ENCODE measurements at places on chromosomes 12 and 14.

GRCh38 chr12:29510591-29511185, 13.2 kb upstream of the OVCH1 start:
- DNase-seq, result no peak

DNA sequence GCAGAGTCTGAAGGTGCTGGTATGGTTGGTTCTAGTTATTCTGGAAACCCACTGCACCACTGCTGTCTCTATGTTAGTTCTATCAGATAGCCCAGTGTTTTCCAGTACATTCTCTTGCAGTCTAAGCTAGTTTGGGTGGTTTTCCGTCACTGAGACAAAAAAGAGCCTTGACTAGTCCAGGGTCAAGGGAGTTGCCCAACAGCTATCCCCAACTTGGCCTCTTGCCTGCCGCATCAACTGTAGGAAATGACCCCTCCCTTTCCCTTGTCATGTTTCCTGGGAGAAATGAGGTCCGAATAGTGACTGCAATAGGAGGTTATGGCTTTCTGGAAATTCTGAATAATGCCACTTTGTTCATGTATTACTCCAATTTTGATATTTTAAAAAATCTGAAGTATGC, 160.4 kb downstream of the EFCAB11 start:
- DNase-seq, result no peak

- no peak for DNase-seq
Observed at GRCh38 chr12:94205822-94206221, 57.4 kb downstream of the PLXNC1 start.

GRCh38 chr12:59595565-59595882, 305 bp upstream of the SLC16A7 start:
- DNase-seq, result no peak

GRCh38 chr14:24463884-24464785, 21.6 kb upstream of the SDR39U1 start:
- DNase-seq, result no peak

- no peak for DNase-seq
Observed at GRCh38 chr14:102665621-102666020, 73.2 kb downstream of the RCOR1 start.

- DNase-seq, result no peak
Observed at GRCh38 chr12:97837401-97837800, 374.8 kb downstream of the RMST start.

- DNase-seq, result no peak
Observed at GRCh38 chr12:60535363-60535762, 939.5 kb downstream of the SLC16A7 start.

DNA sequence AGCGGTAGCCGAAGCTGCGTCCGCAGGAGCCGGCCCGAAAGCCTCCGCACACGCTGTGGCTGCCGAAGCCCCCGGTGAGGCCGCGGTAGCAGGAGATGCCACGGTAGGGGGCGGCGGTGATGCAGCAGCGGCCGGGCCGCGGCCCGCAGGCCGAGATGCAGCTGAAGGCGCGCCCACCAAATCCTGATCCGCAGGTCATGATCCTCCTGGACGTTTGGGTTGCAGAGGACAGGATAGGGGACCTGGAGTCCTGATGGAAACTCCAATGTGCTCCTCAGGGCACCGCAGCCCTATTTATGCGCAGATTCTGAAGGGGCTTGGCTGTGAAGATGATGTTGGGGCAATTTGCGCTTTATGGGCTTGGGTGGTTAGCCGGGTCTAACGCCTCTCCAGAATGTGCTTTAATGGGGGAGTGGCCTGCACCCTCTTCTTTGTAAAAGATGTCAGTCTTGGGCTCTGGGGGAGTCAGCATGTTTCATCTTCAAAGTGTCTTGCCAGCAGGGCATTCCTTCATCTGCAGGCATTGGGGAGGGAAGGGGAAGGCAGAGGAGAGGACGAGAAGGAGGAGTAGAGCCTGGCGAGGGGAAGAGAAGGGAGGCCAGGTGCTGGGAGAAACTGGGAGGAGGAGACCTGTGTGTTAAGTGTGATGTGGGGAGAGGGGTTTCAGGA, at the start of gene KRT81:
Gene KRT81, minus strand, starts transcription at position 268 of the 669 bp plus-strand sequence. Its CDS starts 69 bp downstream, at position 199.
- no peak for DNase-seq

GRCh38 chr14:68268719-68269118, 449.1 kb downstream of the RAD51B start:
- no peak for DNase-seq

DNA sequence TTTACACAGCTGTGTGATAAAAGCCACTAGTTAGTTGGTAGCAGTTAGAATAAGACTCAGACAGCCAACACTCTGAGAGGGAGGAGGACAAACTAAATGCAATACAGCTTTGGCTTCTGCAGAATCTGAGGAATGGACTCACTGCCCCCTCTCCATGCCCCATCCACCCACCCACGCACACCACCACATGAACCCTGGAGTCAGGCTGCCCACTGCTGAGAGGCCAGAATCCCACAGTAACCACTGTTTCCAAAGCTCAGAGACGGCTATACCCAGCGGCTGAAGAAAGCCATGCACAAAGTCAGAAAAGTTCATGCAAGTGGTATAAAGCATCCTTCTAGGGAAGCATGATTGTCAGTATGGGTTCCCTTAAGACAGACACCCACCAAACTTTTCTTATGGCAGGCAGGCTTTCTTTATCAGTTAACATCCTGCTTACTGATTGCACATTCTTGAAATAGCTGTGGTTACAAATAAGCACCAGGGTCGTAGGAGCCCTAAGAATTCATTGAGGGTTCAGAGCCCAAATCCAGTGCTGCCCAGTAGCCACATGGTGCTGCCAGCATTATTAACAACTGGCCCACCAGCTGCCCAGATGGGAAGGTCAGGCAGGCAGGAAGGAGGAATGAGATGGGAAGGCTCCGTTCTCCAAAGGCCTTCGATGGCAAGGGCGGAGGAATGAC, 61.5 kb downstream of the NT5DC3 start:
- DNase-seq, result no peak

DNA sequence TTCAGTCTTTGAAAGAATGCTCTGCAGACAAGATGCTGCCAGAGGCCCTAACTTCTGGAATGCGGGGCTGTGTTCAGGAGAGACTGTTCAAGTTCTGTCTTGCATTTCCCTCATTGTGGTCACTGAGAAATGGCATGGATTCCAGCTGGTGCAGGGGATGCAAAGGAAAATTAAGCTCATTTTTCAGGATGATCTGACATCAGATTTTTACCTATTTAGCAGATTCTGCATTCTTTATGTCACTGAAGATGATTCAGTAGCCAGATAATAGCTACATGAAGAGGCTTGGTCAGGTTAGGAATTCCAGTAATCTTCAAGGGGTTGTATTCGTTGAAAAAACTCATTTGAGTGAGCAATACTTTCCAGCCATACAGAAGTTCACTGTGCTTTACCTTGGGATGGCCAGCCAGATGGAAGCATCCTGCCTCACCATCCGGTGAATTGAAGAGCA, 16.1 kb upstream of the MFAP5 start:
- DNase-seq, result no peak

- DNase-seq, result peak; percentile 19
Observed at GRCh38 chr12:47604221-47604873, 101.5 kb downstream of the RPAP3 start.

- no peak for DNase-seq
Observed at GRCh38 chr14:68286667-68287066, 467.1 kb downstream of the RAD51B start.

- DNase-seq, result no peak
Observed at GRCh38 chr12:13002301-13003097, 2.4 kb upstream of the HEBP1 start.

DNA sequence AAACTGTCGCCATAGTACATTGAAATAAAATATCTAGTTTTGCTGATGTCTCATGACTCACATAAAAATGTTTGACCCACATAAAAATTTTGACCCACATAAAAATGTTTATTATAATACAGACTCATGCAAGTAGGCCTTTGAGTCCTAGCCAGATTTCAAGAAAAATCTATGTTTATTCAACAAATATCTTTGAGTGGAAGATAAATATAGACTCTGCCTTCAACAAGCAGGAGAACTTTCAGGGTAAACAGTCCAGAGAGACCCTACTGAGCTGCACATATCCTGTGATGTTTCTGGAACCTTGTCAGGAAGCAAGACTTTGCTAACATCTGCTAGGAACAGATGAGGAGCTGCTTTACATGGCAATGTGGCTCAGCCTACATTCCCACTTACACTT, 283.1 kb downstream of the MDGA2 start:
- DNase-seq, result no peak

DNA sequence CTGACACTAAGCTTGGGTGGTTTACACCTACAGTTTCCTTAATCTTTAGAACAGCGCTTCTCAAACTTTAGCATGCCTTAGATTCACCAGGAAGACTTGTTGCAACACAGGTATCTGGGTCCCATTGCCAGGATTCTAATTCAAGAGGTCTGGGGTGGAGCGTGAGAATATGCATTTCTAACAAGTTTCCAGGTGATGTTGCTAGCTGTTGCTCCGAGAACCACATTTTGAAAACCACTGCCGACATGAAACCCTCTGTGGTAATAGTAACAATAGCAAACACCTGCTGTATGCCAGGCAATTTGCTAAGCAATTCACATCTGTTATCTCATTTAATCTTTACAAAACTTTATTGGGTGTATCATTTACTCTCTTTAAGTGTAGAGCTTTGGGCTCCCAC, 58.6 kb downstream of the TRHDE start:
- no peak for DNase-seq

- DNase-seq, result peak; percentile 71
Observed at GRCh38 chr14:55446127-55446736, 5.8 kb upstream of the TBPL2 start.

DNA sequence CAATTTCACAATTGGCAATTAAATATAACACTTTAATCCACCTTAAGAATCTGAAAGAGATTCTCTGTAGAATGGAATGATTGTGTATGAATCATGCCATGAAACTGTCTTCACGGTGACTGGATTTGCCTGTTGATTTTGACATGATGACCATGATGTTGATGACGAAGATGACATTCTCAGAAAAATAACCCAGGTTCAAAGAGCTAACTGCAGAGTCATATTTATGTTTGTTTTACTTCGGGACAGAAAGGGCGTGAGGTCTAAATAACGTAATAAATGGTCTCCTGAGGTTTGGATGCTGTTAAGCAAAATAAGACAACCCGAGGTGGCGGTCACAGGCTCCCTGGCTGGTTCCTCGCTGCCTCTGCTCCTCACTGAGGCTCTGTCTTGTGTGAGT, 532.0 kb downstream of the TMEM121 start:
- no peak for DNase-seq

DNA sequence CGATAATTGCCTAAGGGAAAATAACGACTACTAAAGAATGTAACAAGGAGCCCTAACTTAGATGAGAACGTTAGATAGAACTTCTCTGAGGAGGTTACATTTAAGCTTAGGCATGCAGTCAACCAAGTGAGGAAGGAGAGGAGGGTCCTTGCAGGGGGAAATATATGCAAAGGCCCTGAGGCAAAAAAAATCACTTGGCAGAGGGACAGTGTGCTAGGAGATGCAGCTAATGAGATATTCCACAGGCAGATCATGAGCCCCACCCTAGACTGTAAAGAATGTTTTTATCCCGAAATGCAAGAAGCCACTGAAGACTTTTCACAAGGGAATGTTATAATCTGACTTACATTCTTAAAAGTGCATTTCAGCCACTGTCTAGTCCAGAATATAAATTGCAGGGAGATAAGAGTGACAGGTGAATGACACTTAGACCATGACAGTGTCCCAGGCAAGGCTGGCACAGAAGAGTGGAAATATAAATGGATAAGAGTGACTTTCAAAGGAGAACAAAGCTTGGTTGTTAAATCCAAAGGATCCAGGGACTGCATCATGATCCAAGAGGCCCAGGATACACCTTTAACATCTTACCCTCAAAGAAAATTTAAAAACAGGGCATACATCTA, 61.0 kb downstream of the PPM1H start:
- no peak for DNase-seq

DNA sequence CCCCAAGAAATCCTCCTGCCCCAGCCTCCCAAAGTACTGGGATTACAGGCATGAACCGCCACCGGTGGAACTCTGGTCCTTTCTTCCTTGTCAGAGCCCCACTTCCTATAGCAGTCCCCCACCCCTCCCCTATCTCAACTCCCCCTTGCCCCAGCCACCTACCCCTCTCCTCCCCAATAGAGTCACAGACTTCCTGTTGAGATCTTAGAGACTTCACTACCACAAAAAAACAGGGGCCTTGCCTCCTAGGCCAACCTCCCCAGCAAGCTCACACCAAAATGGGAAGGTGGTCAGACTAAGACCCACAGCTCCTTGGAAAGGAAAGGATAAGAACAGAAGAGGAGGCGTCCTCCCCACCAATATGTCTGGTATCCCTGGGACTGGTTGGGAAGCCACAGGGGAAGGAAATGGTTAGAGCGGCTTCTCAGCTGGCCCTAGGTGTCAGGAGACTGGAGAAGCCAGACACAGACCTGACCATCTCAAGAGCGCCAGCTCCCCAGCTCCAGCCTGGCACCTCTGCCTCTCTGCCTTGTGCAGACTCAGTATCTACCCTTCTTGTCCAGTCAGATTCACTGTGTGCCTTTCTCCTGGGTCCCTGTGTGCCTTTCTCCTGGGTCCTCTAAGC, 8.5 kb downstream of the ITGB7 start:
- no peak for DNase-seq

- DNase-seq, result no peak
Observed at GRCh38 chr14:25067600-25067999, 17.7 kb upstream of the STXBP6 start.

DNA sequence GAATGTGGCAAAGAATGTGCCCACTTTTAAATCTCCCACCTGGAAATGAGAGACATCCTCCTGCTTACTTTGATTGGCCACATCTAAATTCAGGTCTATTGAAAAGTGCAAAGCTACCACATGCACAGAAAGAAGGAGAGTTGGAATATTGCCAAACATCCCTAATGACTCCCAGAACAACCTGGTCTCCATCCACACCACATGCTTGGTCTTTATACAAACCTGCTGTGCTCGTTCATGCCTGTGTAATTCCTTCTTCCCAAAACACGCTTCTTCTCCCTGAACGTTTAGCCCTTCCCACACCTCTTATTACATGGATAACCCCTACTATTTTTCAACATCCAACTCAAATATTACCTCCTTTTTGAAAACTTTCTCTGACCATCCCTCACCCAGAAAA, 66.2 kb upstream of the BCL2L14 start:
- no peak for DNase-seq

GRCh38 chr14:54329082-54329695, 67.6 kb upstream of the CDKN3 start:
- peak; percentile 27 for DNase-seq

DNA sequence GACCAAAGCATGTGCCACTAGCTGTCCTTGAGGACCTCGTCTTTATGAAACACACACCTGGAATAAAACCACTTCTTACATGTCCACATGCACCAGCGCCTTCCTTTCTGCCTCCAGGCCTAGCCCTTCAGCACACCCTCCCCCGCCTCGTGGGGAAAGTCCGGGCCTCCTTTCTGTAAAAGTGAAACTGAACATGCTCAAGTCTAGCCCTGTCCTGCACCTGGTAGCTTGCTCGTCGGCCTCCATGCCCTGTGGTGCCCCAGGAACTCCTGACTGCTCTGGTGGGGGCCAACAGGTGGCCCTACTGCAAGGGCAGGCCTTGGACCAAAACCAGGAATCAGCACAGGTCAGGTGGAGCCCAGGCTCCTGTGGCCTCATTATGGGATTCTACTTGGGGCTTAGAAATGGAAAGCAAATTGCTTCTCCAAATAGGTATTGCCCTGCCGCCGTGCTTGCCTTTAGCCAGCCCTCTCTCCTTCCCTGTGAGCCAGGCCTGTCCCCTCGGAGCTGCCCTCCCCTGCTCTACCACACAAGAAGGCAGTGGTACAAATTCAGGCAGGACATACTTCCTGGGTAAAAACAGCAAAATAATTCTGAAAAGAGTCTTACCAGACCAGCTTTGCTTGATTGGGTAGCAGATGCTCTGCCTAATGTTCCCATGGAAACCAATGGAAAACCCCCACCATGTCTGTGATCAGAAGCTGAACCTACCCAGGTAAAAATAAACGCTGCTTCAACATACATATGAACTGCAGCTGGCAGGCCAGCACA, 43.5 kb downstream of the ERH start:
- peak; percentile 82 for DNase-seq

- no peak for DNase-seq
Observed at GRCh38 chr12:120825337-120825736, 78.8 kb downstream of the SPPL3 start.

Data from stimulated activated CD4-positive, alpha-beta T cell treated with anti-CD3 and anti-CD28 coated beads, Interleukin-15, amount 100 ng/mL, for 24 hours (primary cell).